Left lung (tissue), 14 donors: ENCODE measurements at places on chromosomes 7 and 10. TPM values are rescaled to one million over a fixed set of nuclear protein-coding genes. Genes with fewer than 3 reads are reported as not detected.

The OLAH gene
- 19.0 TPM for total RNA-seq

The FGFBP3 gene
- 0.76 TPM for total RNA-seq

The RADIL gene
- 8.0 TPM for total RNA-seq

The IQUB gene
- total RNA-seq = 1.3 TPM

The SAMD9L gene
- 42.4 TPM for total RNA-seq

The SH2B2 gene
- total RNA-seq = 5.7 TPM

The MYO3A gene
- 0.21 TPM for total RNA-seq

The EPHB6 gene
- total RNA-seq = 6.5 TPM

The SOSTDC1 gene
- 8.8 TPM for total RNA-seq

The OPN4 gene
- total RNA-seq = not detected

The SPDYE9 gene
- total RNA-seq = not detected

The NRCAM gene
- total RNA-seq = 12.7 TPM

The GNAT3 gene
- not detected for total RNA-seq

The SHH gene
- total RNA-seq = 4.4 TPM

The CALCR gene
- total RNA-seq = 0.16 TPM

The MNX1 gene
- total RNA-seq = not detected

The IFIT5 gene
- 21.4 TPM for total RNA-seq

The C1QL3 gene
- not detected for total RNA-seq

The PLEKHA1 gene
- total RNA-seq = 43.1 TPM

GRCh38 chr10:26361971-26362370 lies 76.2 kb upstream of the APBB1IP start:
- DNase-seq = no peak
- H3K27ac ChIP-seq = no peak overlapping the region
- no peaks in the 10 kb centered on the region for H3K36me3 ChIP-seq

GRCh38 chr7:135678612-135679575 lies 16.6 kb downstream of the STMP1 start:
- peaks cover 52% of the 10 kb centered on the region for H3K36me3 ChIP-seq
- H3K27me3 ChIP-seq = no peaks in the 10 kb centered on the region
- DNase-seq = peak; percentile 67
- no peak overlapping the region for H3K4me3 ChIP-seq
- H3K27ac ChIP-seq = no peak overlapping the region

GRCh38 chr7:135409845-135410542 lies 99.9 kb downstream of the CNOT4 start:
- H3K4me3 ChIP-seq = no peak overlapping the region
- H3K27me3 ChIP-seq = no peaks in the 10 kb centered on the region
- H3K27ac ChIP-seq = no peak overlapping the region
- no peak for DNase-seq

DNA sequence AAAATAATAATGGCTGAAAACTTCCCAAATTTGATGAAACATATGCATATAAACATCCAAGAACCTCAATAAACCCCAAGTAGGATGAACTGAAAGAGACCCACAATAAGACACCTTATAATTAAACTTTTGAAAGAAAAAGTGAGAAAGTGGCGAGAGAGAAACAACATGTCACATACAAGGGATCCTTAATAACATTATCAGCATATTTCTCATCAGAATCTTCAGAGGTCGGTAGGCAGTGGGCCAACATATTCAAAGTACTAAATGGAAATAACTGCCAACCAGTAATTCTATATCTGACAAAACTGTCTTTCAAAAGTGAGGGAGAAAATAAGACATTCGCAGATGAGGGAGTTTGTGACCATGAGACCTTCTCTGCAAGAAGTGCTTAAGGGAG lies 16.6 kb upstream of the CCDC6 start:
- H3K4me3 ChIP-seq = no peak overlapping the region
- H3K27ac ChIP-seq = no peak overlapping the region
- no peak for DNase-seq
- no peaks in the 10 kb centered on the region for H3K36me3 ChIP-seq

- no peak for DNase-seq
- peaks cover 11% of the 10 kb centered on the region for H3K4me1 ChIP-seq
- H3K36me3 ChIP-seq = no peaks in the 10 kb centered on the region
- no peak overlapping the region for H3K4me3 ChIP-seq
- peaks cover 9% of the 10 kb centered on the region for H3K27me3 ChIP-seq
- H3K27ac ChIP-seq = no peak overlapping the region
Measured at GRCh38 chr7:117875566-117875965, 2.3 kb upstream of the CTTNBP2 start.

- DNase-seq = no peak
- no peak overlapping the region for H3K4me3 ChIP-seq
- H3K27ac ChIP-seq = no peak overlapping the region
- H3K4me1 ChIP-seq = no peaks in the 10 kb centered on the region
Measured at GRCh38 chr10:25912866-25913265, 21.2 kb upstream of the MYO3A start.

DNA sequence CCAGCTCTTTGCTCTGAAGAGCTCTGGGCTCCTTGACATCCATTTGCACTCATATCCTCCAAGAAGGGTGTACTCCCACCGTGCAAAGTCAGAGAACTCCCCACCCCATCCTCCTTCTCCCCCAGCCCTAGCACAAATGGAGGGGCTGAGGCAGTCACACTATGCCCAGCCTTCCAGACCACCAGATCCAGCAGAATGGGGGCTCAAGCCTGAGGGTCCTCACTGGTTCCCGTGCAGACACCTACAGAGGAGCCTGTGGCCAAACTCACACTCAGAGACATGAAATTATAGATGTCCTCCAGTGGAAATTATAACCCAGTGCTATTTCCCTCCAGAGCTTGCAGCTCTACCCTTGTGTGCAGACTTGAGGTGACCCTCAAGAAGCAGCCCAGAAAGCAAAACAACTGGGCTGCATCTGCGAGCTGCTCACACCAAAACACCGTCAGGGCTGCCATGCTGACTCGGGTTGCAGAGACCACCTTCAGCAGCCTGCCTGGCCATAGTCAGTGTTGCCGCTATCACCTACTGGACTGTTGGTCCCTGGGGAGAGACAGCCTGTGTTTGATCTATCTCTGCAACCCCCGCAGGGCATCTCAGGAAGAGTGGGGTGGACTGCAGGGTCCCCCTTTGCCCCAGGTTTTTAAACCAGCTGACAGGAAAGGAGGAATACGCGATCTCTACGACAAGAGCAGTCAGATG lies 7.4 kb downstream of the ZNF488 start:
- no peaks in the 10 kb centered on the region for H3K4me1 ChIP-seq
- no peak for DNase-seq
- H3K27me3 ChIP-seq = peaks cover 23% of the 10 kb centered on the region
- no peak overlapping the region for H3K27ac ChIP-seq
- H3K4me3 ChIP-seq = no peak overlapping the region

DNA sequence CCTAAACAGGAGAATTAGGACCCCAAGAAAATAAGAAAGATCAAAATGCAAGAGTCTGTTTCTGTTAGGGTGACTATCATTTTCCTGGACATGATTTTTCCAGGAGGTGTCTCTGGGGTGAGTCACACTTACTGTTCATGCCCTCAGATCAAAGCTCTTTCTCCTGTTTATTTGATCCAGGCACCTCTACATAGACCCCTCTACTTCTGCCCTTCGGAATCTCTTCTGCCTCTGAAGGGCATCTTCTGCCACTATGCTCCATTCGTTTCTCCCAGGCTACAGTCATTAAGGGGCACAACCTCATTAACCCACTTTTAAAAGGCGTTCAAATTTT lies 1328.0 kb downstream of the GATA3 start:
- no peak overlapping the region for H3K27ac ChIP-seq

- no peak for DNase-seq
- H3K36me3 ChIP-seq = no peaks in the 10 kb centered on the region
- H3K27ac ChIP-seq = no peak overlapping the region
- H3K27me3 ChIP-seq = no peaks in the 10 kb centered on the region
- no peak overlapping the region for H3K4me3 ChIP-seq
Measured at GRCh38 chr7:121307021-121307574, 21.7 kb upstream of the WNT16 start.

DNA sequence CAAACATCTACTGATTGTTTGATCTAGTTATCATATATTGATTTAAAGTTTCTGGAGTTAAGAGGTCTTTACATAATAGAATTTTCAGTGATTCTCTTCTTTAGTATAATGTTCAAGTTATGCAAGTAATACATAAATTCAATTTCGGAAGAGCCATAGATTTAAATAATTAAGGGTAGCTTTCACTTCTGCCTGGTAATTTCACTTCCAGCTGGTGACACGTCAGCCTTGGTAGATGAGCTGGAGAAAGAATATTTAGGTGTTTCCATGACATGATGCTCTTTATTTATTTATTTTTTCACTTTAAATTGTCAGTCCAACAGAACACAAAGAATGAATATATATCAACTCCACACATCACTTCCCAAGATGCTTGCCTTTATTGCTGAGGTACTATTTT lies 5.2 kb upstream of the OTUD1 start:
- no peak overlapping the region for H3K27ac ChIP-seq
- H3K36me3 ChIP-seq = no peaks in the 10 kb centered on the region
- H3K4me3 ChIP-seq = no peak overlapping the region
- no peak for DNase-seq
- H3K27me3 ChIP-seq = no peaks in the 10 kb centered on the region

GRCh38 chr7:82865856-82866255 lies 296.8 kb downstream of the PCLO start:
- H3K4me1 ChIP-seq = no peaks in the 10 kb centered on the region
- DNase-seq = no peak
- H3K27me3 ChIP-seq = no peaks in the 10 kb centered on the region
- no peak overlapping the region for H3K27ac ChIP-seq
- no peaks in the 10 kb centered on the region for H3K36me3 ChIP-seq

GRCh38 chr7:155874411-155874810 lies 62.1 kb upstream of the SHH start:
- H3K36me3 ChIP-seq = no peaks in the 10 kb centered on the region
- H3K4me3 ChIP-seq = no peak overlapping the region
- H3K27ac ChIP-seq = no peak overlapping the region

DNA sequence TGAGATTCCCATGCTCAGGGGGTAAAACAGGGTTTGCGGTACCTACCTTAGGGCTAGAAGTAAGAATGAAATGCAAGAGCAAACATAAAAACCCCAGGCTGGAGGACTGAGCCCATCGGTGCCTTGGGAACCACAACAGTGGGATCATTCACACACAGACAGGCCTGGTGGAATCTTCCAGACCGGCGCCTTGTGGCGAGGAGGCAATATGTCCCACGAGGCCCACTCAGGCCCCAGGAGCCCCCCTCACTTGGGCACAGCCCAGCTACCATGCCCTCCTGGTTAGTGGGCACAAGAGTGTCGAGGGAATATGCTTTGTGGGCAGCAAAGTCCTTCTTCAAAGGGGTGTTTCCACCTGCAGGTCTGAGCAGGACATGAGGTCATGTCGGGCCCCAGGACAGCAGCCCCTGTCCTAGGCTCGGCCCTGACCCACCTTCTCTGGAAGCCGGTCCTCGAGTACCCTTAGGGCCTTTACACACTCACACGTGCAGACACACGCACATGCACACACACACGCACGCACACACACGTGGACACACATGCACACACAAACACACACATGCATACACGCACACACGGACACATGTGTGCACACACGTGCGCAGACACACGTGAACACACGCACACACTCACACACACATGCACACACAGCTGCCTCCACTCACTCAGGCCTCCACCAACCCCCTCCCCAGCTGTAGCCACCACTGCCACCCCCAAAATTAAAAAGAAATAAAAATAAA lies 51.5 kb upstream of the MYL10 start:
- no peaks in the 10 kb centered on the region for H3K4me1 ChIP-seq
- no peaks in the 10 kb centered on the region for H3K27me3 ChIP-seq
- no peak overlapping the region for H3K4me3 ChIP-seq
- H3K36me3 ChIP-seq = no peaks in the 10 kb centered on the region

DNA sequence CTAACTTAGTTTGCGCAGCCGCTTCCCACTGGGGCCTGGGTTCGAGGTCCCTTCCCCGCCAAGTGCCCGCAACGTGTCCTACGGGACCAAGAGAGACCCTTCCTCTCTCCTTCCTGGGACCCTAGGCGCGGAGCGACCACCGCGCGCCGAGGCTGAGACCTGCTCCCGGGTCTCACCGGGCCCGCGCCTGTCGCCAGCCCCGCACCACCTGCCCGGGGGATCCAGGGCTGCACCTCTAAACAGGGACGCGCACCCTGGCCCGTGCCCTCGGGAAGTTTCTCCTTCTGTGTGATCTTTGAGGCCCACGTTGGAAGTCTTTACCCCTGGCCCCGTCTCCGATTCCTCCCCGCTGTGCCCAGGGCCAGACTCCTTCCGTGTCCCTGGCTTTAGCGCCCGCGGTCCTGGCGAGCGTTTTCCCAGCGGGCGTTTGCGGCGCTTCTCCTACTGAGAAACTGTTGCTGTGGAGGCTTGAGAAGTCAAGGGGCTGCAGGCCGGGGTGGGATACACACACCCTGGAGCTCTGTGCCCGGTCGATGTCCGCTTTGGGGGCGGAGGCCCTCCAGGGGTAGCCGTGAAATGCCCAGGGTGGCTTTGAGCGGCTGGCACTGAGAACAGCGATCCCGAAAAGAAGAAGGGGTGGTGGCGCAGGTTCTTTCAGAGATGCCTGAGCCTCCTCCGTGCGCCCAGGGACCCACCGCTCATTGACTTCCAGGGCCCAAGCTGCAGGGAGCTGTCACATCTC lies 575 bp downstream of the PLPP4 start:
- no peak for DNase-seq
- H3K4me3 ChIP-seq = peak overlapping the region; percentile 25

DNA sequence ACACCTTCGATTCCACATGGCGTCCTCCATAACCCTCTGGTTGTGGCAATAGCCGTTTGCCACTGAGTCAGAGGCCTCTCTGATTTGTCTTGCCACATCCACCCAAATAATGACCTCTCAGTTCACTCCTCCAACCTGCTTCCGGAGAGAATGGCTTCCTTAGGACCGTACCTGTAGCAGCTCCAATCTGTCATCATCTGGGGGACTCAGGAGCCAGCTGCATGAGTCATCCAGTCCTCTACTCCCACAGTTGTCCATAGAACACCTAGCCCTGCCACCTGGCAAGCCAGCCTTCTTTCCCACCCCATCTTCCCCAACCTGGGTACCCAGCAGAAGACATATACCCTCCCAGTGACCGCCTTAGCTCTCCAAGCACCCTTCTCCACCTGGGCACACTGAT lies 64.4 kb upstream of the MXI1 start:
- no peak for DNase-seq
- no peaks in the 10 kb centered on the region for H3K36me3 ChIP-seq
- H3K27ac ChIP-seq = no peak overlapping the region
- H3K27me3 ChIP-seq = no peaks in the 10 kb centered on the region
- peaks cover 28% of the 10 kb centered on the region for H3K4me1 ChIP-seq

DNA sequence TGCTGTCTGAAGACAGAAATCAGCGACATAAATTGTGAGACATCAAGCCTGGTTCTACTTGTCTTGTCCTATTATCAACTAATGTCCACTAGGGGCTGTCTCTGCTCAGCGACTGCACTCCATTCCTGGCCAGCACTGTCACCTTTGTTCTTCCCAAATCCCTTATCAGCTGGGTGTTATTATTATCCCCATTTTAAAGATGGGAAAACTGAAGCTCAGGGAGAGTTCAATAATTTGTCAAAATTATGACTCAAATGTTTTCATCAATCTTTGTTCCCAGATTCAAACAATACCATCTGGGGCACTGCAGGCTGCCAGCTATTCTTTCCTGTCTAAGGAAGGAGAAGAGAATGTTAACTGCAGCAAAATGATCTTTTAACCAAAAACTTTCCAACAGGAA lies 431.6 kb upstream of the NFE2L3 start:
- H3K4me3 ChIP-seq = no peak overlapping the region
- DNase-seq = no peak
- no peaks in the 10 kb centered on the region for H3K4me1 ChIP-seq
- no peak overlapping the region for H3K27ac ChIP-seq
- H3K27me3 ChIP-seq = no peaks in the 10 kb centered on the region

- H3K4me1 ChIP-seq = peaks cover 62% of the 10 kb centered on the region
- no peak overlapping the region for H3K4me3 ChIP-seq
- peaks cover 13% of the 10 kb centered on the region for H3K36me3 ChIP-seq
Measured at GRCh38 chr10:30990351-30990750, 41.3 kb downstream of the ZNF438 start.
